ENCODE measurements at places on chromosomes 13 and 19.

- H3K4me3 ChIP-seq, result peak overlapping the region; percentile 38
- no peak overlapping the region for H3K27ac ChIP-seq
- peak; percentile 96 for DNase-seq
- H3K27me3 ChIP-seq, result peaks cover 6% of the 10 kb centered on the region
- H3K4me1 ChIP-seq, result no peaks in the 10 kb centered on the region
Measured at GRCh38 chr19:3047496-3048189, 14.7 kb downstream of the TLE5 start.

- no peak overlapping the region for H3K4me3 ChIP-seq
- no peak for DNase-seq
- H3K36me3 ChIP-seq, result no peaks in the 10 kb centered on the region
- no peaks in the 10 kb centered on the region for H3K27me3 ChIP-seq
- H3K27ac ChIP-seq, result peak overlapping the region; percentile 54
Measured at GRCh38 chr13:59424661-59425060, 739.1 kb downstream of the DIAPH3 start.

DNA sequence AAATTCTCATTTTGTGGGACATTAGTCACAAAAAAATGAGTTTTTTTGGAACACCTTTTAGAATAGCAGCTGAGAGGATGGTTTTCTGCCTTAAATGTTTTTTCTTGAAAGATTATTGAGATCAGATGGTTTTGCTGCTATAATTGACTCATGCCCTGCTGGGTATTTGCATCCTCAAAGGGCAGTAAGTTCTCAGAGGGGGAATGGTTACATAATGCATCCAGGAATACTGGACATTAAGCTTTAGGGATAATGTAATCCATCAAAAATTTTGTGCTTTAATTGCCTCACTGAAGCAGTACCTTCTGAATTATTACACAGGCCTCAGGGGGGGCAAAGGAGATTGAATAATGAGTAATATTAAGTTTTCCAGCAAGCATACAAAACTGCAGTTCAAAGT is 866.3 kb upstream of the SPRY2 start:
- H3K27ac ChIP-seq, result no peak overlapping the region
- H3K36me3 ChIP-seq, result no peaks in the 10 kb centered on the region
- no peak overlapping the region for H3K4me3 ChIP-seq

- peak overlapping the region; percentile 88 for H3K4me3 ChIP-seq
- peak; percentile 95 for DNase-seq
- peaks cover 20% of the 10 kb centered on the region for H3K4me1 ChIP-seq
- peak overlapping the region; percentile 100 for H3K27ac ChIP-seq
Measured at GRCh38 chr19:47113850-47114651, 475 bp upstream of the ZC3H4 start.

DNA sequence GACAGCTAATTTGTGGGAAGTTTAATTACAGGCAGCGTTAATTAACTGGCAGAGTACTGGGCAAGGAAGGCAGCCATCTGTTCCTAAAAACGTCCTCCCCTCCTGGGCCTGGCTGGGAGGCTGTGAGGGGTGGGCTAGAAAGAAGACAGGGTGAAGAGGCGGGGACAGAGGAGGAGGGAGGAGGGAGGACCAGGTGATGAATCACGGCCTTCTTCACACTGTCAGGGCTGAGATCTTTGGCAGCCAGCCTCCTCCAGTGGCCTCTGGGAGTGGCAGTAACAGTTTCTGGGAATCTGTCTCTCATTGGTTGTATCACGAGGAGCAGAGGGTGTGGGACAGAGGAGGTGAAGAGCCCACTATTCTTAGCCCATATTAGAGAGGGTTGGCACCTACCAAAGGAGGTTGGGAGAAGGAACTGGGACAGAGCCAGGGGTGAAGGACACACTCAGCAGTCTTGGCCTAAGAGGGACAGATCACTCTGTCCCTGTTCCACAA is 9.6 kb upstream of the ZNRF4 start:
- peaks cover 14% of the 10 kb centered on the region for H3K27me3 ChIP-seq
- H3K36me3 ChIP-seq, result no peaks in the 10 kb centered on the region
- H3K4me3 ChIP-seq, result no peak overlapping the region

DNA sequence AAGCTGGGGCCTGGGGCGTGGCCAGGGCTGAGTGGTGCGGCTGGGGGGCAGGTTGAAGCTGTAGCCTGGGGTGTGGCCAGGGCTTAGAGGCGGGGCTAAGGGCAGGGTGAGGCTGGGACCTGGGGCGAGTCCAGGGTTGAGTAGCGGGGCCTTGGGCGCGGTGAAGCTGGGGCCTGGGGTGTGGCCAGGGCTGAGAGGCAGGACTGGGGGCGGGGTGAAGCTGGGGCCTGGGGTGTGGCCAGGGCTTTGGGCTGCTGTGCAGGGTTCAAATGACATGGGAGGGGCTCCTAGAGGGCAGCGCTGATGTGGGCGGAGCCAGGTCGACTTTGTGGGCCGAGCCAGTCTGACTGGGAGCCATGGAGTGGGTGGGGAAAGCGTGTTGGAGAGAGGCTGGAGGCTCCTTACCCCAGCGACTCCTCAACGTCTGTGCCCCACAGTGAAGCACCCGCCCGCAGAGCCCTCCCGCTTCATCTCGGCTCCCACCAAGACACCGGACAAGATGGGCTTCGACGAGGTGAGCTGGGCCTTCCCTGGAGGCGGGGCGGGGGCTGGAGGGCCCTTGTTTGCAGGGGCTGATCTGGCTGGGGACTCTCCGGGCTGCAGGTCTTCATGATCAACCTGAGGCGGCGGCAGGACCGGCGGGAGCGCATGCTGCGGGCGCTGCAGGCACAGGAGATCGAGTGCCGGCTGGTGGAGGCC is 21.5 kb downstream of the COLGALT1 start:
- H3K4me3 ChIP-seq, result no peak overlapping the region
- H3K27me3 ChIP-seq, result no peaks in the 10 kb centered on the region
- peaks cover 66% of the 10 kb centered on the region for H3K36me3 ChIP-seq
- no peaks in the 10 kb centered on the region for H3K4me1 ChIP-seq
- no peak overlapping the region for H3K27ac ChIP-seq

GRCh38 chr19:10998666-10999065 is 37.8 kb downstream of the SMARCA4 start:
- no peak overlapping the region for H3K4me3 ChIP-seq
- no peaks in the 10 kb centered on the region for H3K27me3 ChIP-seq
- no peak overlapping the region for H3K27ac ChIP-seq
- peaks cover 71% of the 10 kb centered on the region for H3K36me3 ChIP-seq

- no peak overlapping the region for H3K27ac ChIP-seq
- DNase-seq, result peak; percentile 59
- H3K36me3 ChIP-seq, result no peaks in the 10 kb centered on the region
- no peak overlapping the region for H3K4me3 ChIP-seq
- H3K4me1 ChIP-seq, result peaks cover 3% of the 10 kb centered on the region
Measured at GRCh38 chr13:98033277-98034247, 80.1 kb downstream of the IPO5 start.

- peaks cover 65% of the 10 kb centered on the region for H3K36me3 ChIP-seq
- no peaks in the 10 kb centered on the region for H3K27me3 ChIP-seq
- H3K27ac ChIP-seq, result no peak overlapping the region
- no peaks in the 10 kb centered on the region for H3K4me1 ChIP-seq
Measured at GRCh38 chr19:18865973-18866799, 29.8 kb downstream of the CERS1 start.

- H3K27me3 ChIP-seq, result no peaks in the 10 kb centered on the region
- no peaks in the 10 kb centered on the region for H3K4me1 ChIP-seq
- H3K27ac ChIP-seq, result no peak overlapping the region
- H3K36me3 ChIP-seq, result no peaks in the 10 kb centered on the region
Measured at GRCh38 chr13:84524586-84524985, 642.3 kb upstream of the SLITRK1 start.

DNA sequence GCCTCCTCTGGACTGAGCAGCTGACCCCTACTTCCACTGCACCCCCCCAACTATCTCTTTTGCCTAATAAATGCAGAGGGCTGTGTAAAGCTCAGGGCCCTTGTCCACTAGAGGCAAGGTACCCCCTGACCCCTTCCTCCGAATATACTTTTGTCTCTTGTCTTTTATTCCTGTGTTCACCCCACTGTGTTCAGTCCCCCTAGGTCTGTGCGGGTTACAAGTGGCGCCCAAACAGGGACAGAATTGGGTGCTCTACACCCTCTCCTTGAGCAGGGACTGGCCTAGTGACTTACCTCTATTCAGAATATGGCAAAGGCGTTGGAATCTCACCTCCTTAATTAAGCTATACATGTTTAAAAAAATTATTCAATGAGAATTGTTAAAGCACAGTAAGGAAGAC is 15.0 kb downstream of the ZNF350 start:
- no peak overlapping the region for H3K4me3 ChIP-seq
- no peaks in the 10 kb centered on the region for H3K4me1 ChIP-seq
- no peaks in the 10 kb centered on the region for H3K27me3 ChIP-seq

GRCh38 chr13:44770951-44771350 is 194.8 kb upstream of the TSC22D1 start:
- H3K4me3 ChIP-seq, result no peak overlapping the region
- no peak overlapping the region for H3K27ac ChIP-seq
- no peaks in the 10 kb centered on the region for H3K36me3 ChIP-seq
- no peaks in the 10 kb centered on the region for H3K27me3 ChIP-seq
- peaks cover 11% of the 10 kb centered on the region for H3K4me1 ChIP-seq
- peak; percentile 41 for DNase-seq

DNA sequence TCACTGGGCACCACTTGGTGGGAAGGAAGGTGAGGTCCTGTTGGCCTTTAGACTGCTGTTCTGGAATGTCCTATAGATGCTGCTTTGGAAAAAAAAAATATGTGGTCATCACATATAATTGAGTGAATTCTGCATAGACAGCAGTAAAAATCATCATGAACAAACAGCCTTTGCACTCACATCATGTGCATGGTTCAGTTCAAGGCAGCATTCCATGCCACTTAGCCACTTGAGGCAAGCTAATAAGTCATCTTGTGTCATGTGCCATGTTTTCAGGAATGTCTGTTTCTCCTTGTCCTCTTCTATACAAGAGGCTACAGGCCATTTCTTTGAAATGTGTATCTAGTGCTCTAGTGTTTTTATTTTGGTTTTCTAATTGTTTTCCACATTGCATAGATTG is 43.9 kb upstream of the TSC22D1 start:
- H3K4me1 ChIP-seq, result peaks cover 25% of the 10 kb centered on the region
- H3K4me3 ChIP-seq, result no peak overlapping the region
- peak overlapping the region; percentile 8 for H3K27ac ChIP-seq
- no peaks in the 10 kb centered on the region for H3K36me3 ChIP-seq
- H3K27me3 ChIP-seq, result no peaks in the 10 kb centered on the region

DNA sequence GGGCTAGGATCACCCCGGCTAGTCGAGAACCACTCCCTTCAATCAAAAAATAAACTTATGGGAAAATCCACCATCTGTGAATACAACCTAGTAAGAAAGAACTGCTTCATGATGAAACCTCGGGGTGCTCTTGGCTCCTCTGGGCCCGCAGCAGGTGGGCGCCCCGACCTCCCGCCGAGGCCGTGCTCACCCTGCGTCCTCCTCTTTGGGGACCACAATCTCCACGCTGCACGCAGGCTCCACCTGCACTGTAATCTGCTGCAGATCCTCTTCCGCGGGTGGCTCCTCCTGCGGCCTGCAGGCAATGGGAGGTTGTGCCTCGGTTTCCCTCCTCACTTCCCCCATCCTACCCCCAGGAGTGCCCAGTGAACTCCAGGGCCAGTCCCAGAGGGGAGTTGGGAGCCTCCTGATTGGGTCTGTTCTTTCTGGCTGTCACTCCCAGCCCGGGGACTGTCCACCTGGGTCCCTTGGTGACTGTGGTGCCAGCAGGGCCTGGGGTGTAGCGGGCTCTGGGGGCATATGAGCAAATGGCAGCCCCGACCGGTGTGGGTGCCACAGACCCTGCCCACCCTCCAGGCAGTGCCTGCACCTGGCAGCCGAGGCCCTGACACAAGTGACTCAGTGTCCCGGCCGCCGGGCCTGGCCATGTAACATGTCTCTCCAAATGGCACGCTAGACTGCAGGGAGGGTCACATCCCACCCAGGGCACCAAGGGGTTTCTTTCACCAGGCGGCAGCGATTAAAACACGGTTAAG is 15.1 kb upstream of the CACTIN start:
- H3K4me1 ChIP-seq, result no peaks in the 10 kb centered on the region
- no peak overlapping the region for H3K27ac ChIP-seq
- no peak overlapping the region for H3K4me3 ChIP-seq
- no peak for DNase-seq
- peaks cover 16% of the 10 kb centered on the region for H3K36me3 ChIP-seq

DNA sequence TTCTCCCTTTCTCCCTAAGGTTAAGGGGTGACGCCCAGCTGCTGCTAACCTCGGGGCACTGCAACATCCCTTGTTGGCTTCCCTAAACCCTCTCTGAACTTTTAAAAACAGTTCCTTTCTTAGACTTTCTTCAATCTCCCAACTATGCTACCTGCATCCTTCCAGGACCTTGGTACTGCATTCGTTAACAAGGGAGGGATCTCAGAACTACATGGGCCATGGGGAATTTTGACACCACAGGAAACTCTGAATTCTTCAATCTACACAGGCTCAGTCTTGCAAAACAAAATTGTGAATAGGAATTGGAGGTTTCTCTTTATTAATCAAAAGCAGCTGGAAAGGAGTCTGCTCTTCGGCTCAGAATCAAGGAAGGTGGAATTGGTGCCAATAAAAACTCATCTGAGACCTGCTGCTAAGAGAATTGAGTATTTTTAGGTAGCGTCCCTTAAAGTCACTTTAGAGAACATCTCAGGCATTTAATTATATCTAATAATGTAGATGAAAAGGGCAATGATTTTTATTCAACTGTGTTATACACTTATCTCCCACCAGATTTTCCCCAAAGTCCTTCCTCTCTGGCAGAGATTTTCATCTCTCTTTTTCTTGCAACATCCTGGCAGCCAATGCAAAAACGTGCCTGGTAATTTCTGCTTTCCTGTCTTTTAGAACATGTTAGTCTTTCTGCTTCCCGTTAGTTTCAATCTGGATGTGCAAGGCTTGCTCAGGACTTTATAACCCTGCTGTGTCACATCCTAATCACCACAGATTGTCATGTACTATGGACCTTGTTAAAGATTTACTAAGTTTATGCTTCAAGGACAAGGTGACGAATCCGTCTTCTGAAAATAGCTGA is 69.1 kb upstream of the SLC15A1 start:
- H3K4me1 ChIP-seq, result peaks cover 15% of the 10 kb centered on the region
- H3K4me3 ChIP-seq, result no peak overlapping the region
- H3K27me3 ChIP-seq, result no peaks in the 10 kb centered on the region
- no peak for DNase-seq

GRCh38 chr13:46648166-46648607 is 95.2 kb downstream of the LRCH1 start:
- H3K27ac ChIP-seq, result no peak overlapping the region
- H3K4me3 ChIP-seq, result no peak overlapping the region
- H3K36me3 ChIP-seq, result no peaks in the 10 kb centered on the region
- no peaks in the 10 kb centered on the region for H3K4me1 ChIP-seq

- no peak for DNase-seq
- H3K27ac ChIP-seq, result no peak overlapping the region
- no peaks in the 10 kb centered on the region for H3K36me3 ChIP-seq
- peaks cover 9% of the 10 kb centered on the region for H3K4me1 ChIP-seq
- H3K4me3 ChIP-seq, result no peak overlapping the region
Measured at GRCh38 chr13:60392131-60392530, 4.9 kb upstream of the TDRD3 start.

GRCh38 chr19:18833141-18833476 is 1.4 kb downstream of the UPF1 start:
- H3K4me3 ChIP-seq, result peak overlapping the region; percentile 78
- H3K27ac ChIP-seq, result peak overlapping the region; percentile 74
- H3K4me1 ChIP-seq, result peaks cover 18% of the 10 kb centered on the region
- peak; percentile 60 for DNase-seq
- H3K36me3 ChIP-seq, result peaks cover 13% of the 10 kb centered on the region
- H3K27me3 ChIP-seq, result no peaks in the 10 kb centered on the region
